ENCODE measurements at places on chromosomes 6 and 20.

- no peak for DNase-seq
Observed at GRCh38 chr6:155628306-155628705, 172.7 kb upstream of the NOX3 start.

GRCh38 chr20:58993332-58994248 is 12.5 kb downstream of the NELFCD start:
- DNase-seq, result no peak

GRCh38 chr6:14635934-14636591 is 518.5 kb downstream of the CD83 start:
- DNase-seq, result no peak

DNA sequence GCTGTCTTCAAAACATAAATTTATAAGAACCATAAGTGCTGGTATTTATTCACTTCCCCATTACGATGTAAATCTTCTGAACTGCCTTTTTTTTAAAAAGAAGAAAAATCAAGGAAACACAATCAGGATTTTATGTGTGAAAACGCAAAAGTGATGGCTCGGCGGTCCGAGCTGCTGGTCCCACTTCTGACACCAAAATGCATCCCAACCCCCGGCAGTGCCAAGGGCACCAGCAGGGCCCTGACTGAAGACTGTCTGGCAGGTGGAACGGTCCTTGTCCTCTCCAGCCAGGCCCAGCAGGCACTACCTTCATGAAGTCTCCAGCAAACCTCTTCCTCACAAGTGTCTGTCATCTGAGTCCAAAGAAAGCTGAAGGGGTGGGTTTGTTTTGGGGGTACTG is 41.2 kb downstream of the TBC1D7 start:
- DNase-seq, result no peak

- no peak for DNase-seq
Observed at GRCh38 chr6:163945808-163946207, 531.3 kb downstream of the QKI start.

- DNase-seq, result no peak
Observed at GRCh38 chr6:110746680-110747079, 68.6 kb downstream of the CDK19 start.

DNA sequence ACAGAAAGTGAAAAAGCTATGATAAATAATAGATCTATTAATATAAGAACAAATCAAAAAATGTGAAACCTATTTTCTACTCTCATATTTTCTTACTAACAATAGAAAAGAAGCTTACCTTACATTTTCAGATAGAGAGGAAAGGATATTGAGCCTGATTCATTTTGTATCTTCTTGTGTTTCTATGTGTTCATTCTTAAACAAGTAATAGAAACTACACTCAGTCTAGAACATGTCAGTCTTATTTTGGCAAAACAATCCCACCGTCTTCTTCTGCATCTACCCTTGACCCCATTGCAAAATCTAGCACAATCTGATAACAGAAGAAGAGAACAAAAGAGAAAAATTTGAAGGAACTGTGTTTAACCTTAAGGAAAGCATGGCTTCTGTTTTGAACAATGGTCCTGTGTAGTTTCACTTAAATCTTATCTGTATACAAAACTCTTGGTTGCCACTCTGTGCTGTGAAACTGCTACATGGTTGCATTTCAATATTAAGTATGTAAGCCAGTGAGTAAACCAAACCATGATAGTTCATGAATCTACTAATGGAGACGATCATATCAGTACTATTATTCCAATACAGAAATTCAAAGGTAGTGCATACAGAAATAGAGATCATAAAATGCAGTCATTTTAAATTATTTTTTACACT is 69.5 kb upstream of the LGSN start:
- DNase-seq, result no peak

- DNase-seq, result no peak
Observed at GRCh38 chr6:163576114-163576513, 161.6 kb downstream of the QKI start.

- no peak for DNase-seq
Observed at GRCh38 chr6:47603995-47604394, 94.4 kb upstream of the ADGRF4 start.

- DNase-seq, result no peak
Observed at GRCh38 chr20:43913291-43914025, 1.2 kb upstream of the TOX2 start.

GRCh38 chr6:159359581-159360297 is 190.5 kb downstream of the FNDC1 start:
- DNase-seq, result no peak

GRCh38 chr20:56417911-56418310 is 5.9 kb downstream of the CASS4 start:
- no peak for DNase-seq

DNA sequence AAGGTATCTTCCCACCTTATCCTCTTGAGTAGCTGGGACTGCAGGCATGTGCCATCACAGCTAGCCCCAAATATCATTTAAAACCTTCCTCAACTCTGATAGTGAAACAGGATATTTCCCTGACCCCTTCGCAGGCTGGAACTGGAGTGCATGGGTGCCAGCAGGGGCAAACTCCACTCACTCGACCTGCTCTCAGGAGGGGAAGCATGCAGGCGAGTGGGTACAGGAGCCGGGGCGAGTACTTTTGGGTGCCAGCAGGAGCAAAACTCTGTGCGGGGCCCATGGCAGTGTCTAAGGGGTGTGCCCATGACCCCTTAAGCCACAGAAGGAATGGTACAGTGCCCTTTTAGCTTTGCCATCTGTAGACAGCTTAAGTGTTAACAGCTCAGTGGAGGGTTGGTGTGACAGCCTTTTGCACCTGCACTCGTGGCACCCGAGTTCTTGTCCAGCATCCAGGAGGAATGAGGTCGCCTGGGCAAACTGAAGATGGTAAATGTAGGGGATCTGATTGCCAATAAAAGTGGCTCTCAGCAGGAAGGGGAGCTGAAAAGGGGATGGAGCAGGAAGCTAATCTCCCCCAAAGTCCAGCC is 155.1 kb downstream of the CDK19 start:
- no peak for DNase-seq

GRCh38 chr6:132937466-132937906 is 123.1 kb downstream of the RPS12 start:
- peak; percentile 19 for DNase-seq

- no peak for DNase-seq
Observed at GRCh38 chr6:136886091-136886490, 36.0 kb upstream of the SLC35D3 start.

DNA sequence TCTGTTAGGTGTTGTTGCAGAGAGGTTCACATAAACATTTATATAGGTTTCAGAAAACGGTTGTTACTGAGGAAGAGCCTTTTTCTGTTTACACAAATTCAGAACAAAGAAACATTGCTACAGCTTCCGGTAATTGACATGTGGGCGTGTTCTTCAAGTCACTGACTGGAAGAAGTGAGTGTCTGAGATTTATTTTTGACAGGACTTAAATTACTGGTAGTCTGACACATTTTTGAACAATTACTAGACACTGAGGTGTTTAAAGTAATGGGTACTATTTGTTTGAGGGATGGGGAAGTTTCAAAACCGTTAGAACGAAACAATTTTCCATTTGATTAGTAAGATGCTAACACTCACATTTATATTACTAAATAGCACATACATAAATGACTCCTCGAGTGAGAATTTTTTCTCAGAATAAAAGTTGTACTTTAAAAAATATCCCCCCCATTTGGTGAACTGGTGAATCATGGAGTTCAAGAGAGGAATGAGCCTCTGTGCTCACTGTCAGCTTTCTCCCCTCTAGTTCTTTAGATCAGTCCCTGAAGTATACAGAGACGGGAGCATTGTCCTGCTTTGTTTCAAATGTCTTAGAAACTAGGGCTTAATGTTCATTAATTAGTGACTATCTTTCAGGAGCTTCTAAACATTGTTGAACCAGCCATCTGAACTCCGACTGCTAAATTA is 98.7 kb downstream of the TSHZ2 start:
- DNase-seq, result no peak

GRCh38 chr6:111723412-111723970 is 117.8 kb upstream of the TRAF3IP2 start:
- DNase-seq, result no peak

GRCh38 chr6:46876126-46876525 is 45.6 kb downstream of the ADGRF5 start:
- peak; percentile 8 for DNase-seq

DNA sequence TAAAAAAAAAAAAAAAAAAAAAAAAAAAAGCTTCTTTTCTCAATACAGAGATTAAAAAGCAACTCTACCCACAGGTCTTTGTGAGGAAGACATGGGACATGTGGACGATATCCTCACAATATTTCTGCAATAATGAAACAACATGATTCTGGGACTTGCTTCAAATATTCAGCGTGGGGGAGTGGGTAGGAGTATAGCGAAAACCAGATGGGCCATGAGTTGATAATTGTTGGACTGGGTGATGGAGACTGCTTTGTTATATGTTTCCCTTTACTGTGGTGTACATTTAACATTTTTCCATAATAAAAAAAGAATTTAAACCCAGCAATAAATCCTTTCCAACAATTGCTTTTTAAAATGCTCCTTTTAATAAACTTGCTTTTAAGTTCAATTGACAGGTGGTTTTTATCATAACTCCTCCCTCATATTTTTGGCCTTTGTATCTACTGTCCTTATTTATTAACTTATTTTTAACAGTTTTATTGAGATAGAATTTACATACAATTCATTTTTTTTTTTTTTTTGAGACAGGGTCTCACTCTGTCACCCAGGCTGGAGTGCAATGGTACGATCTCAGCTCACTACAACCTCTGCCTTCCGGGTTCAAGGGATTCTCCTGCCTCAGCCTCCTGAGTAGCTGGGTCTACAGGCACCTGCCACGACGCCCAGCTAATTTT is 40.4 kb upstream of the ARFGEF2 start:
- no peak for DNase-seq

- DNase-seq, result no peak
Observed at GRCh38 chr20:20368418-20369249, 730 bp downstream of the INSM1 start.

GRCh38 chr6:83517500-83517899 is 5.2 kb downstream of the PRSS35 start:
- DNase-seq, result no peak

DNA sequence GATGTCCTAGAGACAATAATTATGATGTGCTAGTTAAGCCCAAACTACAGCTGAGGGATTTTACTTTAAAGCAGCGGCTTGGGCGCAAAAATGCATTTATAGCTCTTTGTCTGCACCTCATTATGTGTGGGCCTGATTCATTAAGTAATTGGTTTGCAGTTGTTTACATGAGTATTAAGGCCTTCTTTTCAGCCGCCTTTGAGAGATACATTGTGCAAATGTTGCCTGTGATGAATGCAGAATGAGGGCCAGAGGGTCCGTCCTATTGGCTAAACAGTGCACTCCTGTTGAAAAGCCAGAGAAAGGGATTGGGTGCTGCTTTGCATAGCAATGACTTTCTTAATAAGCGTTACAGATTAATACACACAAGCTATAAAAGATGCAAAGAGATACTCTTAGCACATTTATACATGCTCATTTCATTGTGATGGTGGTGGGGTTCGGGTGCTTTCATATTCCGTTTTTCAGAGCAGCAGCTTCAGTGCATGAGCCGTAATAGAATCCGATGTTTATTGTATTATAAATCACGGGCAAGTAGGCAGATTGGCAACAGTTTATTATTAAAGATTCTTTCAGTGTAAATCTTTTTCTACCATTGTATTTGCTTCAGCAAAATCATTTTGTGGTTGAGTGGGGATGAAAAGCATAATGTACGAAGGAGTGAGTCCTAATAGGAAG is 68.2 kb upstream of the XRN2 start:
- DNase-seq, result peak; percentile 40

GRCh38 chr6:129179283-129179682 is 296.3 kb downstream of the LAMA2 start:
- DNase-seq, result no peak

- DNase-seq, result no peak
Observed at GRCh38 chr20:38230253-38230551, 30.3 kb downstream of the KIAA1755 start.

DNA sequence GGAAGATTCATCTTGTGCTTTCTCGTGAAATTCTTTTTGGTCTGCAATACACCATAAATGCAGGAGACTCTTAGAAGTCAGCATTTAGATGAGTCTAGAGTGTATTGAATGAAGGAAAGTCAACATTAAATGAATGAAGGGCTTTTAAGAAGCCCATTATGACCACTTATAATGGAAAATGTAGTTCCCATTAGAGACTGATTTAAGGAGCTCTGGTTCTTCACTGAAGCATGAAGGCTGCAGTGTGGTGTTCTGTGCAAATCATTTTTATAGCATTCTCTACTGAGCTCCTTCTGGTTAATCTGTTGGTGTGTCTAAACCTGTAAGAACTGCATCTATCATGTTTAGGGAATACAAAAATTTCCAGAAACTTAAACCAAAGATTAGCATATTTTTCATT is 19.7 kb downstream of the NCOA7 start:
- no peak for DNase-seq

- no peak for DNase-seq
Observed at GRCh38 chr6:116008470-116009243, 52.0 kb downstream of the FRK start.

- no peak for DNase-seq
Observed at GRCh38 chr6:72272958-72273357, 348.9 kb upstream of the KCNQ5 start.
